ENCODE measurements at places on chromosomes 12 and 14. TPM values are rescaled to one million over a fixed set of nuclear protein-coding genes. Genes with fewer than 3 reads are reported as not detected.

DNA sequence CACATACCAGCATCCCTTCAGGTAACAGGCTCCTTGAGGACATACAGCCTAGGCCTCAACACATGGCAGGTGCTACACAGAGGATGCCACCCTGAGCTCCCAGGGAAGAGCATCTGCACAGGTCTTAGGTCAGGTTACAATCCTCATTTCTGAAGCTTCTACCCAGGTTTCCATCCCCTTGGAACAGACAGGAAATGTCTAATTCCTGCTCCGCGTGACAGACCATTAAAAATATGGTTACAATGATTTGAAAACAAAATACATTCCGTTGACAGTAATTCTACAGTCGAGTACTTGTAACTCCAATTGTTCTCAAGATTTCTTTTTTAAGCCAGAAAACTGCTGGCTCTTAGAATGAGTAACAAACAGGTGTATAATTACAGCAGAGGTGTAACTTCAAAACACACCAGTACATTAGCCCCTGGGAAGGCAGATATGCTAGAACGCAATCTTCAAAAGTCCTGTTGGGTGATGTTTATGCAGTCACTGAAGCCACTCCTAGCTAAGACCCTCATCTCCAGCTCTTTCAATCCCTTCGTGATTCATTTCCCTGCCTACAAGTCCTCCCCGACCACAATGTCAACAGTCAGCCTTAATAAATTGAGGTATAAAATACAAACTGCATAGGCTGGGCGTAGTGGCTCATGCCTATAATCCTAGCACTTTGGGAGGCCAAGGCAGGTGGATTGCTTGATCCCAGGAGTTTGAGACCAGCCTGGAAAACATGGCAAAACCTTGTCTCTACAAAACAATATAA lies 11.6 kb downstream of the SETD3 start:
- DNase-seq: no peak
- H3K4me1 ChIP-seq: peaks cover 47% of the 10 kb centered on the region
- no peak overlapping the region for H3K4me3 ChIP-seq
- no peaks in the 10 kb centered on the region for H3K27me3 ChIP-seq

DNA sequence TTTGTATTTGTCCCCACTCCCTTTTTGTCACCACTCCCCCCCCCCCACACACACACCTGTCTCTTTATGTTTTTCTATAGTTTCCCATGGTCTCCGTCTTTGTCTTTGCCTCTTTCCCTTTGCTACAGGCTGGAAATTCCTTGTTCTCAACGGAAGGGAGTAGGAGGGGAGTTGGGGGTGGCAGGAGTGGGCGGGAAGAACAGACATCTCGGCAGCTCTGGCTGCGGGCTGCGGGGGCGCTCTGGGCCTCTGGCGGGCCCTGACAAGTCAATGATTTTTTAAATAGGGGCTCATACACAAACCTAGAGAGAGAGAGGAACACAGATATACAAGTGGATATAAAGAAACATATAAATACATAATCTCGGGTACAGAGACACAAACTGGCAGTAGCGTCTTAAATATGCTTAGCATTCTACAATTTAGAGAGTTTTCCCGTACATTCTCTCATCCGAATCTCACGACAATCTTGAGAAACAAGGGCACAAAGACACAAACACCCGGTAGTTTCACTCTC lies 2.4 kb upstream of the NAB2 start:
- H3K4me3 ChIP-seq: peak overlapping the region; percentile 65
- peaks cover 14% of the 10 kb centered on the region for H3K4me1 ChIP-seq
- peak overlapping the region; percentile 99 for H3K27ac ChIP-seq
- peak; percentile 97 for DNase-seq

DNA sequence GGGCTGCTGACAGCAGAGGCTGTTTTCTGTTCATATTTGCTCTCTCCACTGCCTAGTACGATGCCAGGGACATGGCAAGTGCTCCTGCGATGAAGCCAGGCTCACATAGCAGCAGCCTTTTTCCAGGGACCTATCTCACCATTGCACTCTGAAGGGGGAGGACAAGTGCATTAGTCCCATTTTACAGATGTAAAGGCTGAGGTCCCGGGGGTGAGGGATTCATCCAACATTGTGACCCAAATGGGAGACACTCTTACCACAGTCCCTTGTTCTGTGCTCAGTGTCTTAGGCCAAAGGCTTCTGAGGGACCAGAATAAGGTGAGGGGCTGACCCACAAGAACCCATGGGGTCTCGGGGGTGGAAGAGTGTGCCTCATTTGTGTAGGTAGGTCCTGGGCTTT lies 21.6 kb upstream of the ESRRB start:
- H3K36me3 ChIP-seq: no peaks in the 10 kb centered on the region
- H3K27me3 ChIP-seq: no peaks in the 10 kb centered on the region

GRCh38 chr14:50821510-50822464 lies 9.2 kb downstream of the NIN start:
- no peak for DNase-seq
- H3K27ac ChIP-seq: no peak overlapping the region
- H3K27me3 ChIP-seq: no peaks in the 10 kb centered on the region
- no peak overlapping the region for H3K4me3 ChIP-seq

DNA sequence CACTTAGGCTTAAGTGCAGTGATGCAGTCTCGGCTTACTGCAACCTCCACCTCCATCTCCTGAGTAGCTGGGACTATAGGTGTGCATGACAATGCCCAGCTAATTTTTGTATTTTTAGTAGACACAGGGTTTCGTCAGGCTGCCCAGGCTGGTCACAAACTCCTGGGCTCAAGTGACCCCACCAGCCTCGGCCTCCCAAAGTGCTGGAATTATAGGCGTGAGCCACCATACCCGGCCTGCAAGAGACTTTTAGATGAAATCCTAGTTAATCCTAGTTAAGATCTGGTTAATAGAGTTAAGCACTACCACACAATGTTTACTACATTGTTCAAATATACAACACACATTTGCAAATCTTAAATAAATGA lies 196.5 kb upstream of the AMIGO2 start:
- no peak overlapping the region for H3K27ac ChIP-seq
- no peak overlapping the region for H3K4me3 ChIP-seq
- H3K27me3 ChIP-seq: no peaks in the 10 kb centered on the region
- no peak for DNase-seq

GRCh38 chr12:4710113-4710512 lies 10.1 kb upstream of the GALNT8 start:
- H3K4me1 ChIP-seq: no peaks in the 10 kb centered on the region
- DNase-seq: no peak
- no peak overlapping the region for H3K4me3 ChIP-seq
- no peaks in the 10 kb centered on the region for H3K27me3 ChIP-seq
- no peaks in the 10 kb centered on the region for H3K36me3 ChIP-seq

DNA sequence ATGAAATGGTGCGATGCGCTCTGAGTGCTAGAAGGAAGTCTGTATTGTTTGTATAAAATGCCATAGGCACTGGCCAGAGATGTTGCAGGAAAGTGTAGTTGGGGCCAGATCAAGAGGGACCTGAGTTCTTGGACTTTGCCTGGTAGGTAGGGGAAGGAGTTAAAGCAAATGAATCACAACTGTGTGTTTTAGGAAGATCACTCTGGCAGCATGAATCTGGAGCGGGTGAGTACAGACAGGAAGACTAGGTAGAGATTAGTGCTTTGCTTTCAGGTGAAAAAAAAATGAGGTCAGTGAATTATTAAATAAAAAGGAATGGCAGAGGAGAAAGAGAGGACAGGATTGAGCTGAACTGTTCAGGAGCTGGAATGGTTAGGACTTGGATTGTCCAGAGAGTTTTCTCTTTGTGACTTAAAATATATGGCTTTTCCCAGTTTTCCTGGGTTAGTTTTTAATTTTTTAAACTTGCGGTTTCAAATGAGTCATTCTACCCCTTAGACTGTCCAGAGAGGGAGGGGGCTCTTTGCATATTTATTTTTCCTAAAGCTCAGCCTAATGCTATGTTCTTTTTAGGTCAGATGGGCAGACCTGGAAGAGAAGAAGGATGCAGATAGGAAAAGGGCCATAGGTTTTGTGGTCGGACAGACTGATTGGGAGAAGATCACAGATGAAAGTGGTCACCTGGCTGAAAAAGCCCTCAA lies 41.1 kb downstream of the PROX2 start:
- H3K27me3 ChIP-seq: no peaks in the 10 kb centered on the region
- H3K4me1 ChIP-seq: peaks cover 15% of the 10 kb centered on the region
- peak overlapping the region; percentile 5 for H3K27ac ChIP-seq
- DNase-seq: no peak

DNA sequence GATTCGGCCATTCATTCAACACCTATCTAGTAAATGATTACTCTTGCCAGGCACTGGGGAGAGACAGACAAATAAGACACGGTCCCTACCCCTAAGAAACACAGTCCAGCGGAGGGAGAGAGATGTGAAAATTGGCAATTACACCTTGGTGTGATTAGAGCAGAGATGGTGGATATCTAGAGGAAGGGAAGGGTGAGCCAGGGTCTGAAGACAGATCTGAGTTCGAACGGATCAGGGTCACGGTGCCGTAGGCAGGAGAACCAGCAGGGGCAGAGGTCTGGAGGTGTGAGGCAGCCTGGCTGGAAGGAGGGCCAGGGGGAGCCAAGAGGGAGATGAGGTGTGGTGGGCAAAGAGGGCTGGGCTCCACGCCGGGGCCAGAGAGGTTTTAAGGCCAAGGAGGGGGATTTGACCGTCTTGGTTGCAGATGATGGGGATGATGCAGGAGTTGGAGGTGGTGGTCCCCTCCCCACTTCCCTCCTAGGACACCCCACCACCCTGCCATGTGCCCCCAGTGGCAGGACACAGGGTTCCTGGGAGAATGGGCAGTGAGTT lies 27.1 kb downstream of the FAM222A start:
- H3K36me3 ChIP-seq: no peaks in the 10 kb centered on the region
- no peak overlapping the region for H3K4me3 ChIP-seq
- H3K27ac ChIP-seq: no peak overlapping the region
- no peaks in the 10 kb centered on the region for H3K27me3 ChIP-seq

- H3K36me3 ChIP-seq: no peaks in the 10 kb centered on the region
- DNase-seq: peak; percentile 35
- no peaks in the 10 kb centered on the region for H3K27me3 ChIP-seq
- H3K4me3 ChIP-seq: no peak overlapping the region
These were observed 17.9 kb upstream of the PTGR2 start for GRCh38 chr14:73833530-73834260.

DNA sequence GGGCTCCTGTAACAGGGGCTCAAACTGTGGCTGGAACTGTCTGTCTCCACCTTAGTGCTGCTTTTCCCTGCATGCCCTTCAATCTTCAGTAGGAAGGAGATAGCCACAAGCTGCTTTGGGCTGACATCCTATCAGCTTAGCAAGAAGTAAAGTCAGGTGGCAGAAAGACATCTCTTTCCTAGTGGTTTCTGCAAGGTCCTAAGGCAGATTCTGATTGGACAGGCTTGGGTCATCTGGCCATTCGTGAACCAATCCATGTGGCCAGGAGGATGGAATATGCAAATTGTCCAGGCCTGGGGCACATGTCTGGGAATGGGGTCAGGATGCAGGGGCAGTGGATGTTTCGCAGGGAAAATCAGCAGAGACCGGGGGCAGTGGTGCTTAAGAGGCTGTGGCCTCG lies 5.2 kb downstream of the RITA1 start:
- H3K36me3 ChIP-seq: peaks cover 2% of the 10 kb centered on the region
- H3K27ac ChIP-seq: no peak overlapping the region
- H3K4me3 ChIP-seq: no peak overlapping the region
- H3K27me3 ChIP-seq: no peaks in the 10 kb centered on the region
- peaks cover 15% of the 10 kb centered on the region for H3K4me1 ChIP-seq
- no peak for DNase-seq

DNA sequence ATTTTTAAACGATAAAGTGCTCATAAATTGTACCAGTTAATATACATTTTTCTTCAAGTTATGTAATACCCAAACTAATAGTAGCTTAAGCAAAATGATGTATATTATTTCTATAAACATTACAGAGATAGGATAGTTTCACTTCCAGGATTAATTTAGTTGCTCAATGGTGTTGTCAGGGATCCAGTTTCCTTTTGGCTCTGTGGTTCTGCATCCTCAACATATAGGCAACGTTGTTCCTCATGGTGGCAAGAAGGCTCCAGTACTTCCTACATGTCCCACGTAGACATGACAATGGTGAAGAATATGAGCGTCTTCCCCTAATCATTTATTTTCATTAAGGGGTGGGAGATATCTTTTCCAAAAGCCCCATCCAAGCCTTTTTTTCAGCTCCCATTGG lies 60.7 kb upstream of the DCD start:
- H3K36me3 ChIP-seq: no peaks in the 10 kb centered on the region
- no peak overlapping the region for H3K4me3 ChIP-seq
- H3K4me1 ChIP-seq: no peaks in the 10 kb centered on the region
- DNase-seq: no peak

GRCh38 chr14:69231486-69231885 lies 28.5 kb upstream of the GALNT16 start:
- H3K27me3 ChIP-seq: no peaks in the 10 kb centered on the region
- H3K36me3 ChIP-seq: peaks cover 22% of the 10 kb centered on the region
- no peak overlapping the region for H3K27ac ChIP-seq
- H3K4me1 ChIP-seq: no peaks in the 10 kb centered on the region
- no peak overlapping the region for H3K4me3 ChIP-seq
- no peak for DNase-seq

GRCh38 chr12:99444859-99445316 lies 202.7 kb upstream of the GARIN6 start:
- no peaks in the 10 kb centered on the region for H3K36me3 ChIP-seq
- H3K27ac ChIP-seq: no peak overlapping the region

DNA sequence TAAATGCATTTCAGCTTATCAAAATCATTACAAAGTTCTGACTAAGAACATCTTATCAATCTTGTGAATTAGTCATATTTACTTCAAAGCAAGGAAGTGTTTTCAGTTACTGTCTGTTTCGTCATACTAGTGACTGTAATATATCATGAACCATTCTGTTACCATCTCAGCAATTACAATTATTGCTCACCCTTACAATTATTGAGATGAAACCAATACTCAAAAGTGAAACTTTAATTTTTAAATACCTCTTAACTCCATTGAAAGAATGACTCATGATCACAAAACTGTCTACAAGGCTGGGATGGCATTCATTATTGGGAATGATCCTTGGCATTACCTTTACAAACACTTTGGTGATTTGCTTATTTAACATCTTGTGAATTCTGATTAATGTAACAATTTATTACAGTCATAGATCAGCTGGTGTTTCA lies 90.3 kb downstream of the RPS6KA5 start:
- H3K27me3 ChIP-seq: no peaks in the 10 kb centered on the region
- DNase-seq: no peak
- no peak overlapping the region for H3K27ac ChIP-seq
- H3K4me1 ChIP-seq: no peaks in the 10 kb centered on the region
- H3K4me3 ChIP-seq: no peak overlapping the region
- no peaks in the 10 kb centered on the region for H3K36me3 ChIP-seq

- no peak overlapping the region for H3K27ac ChIP-seq
- DNase-seq: no peak
- H3K27me3 ChIP-seq: no peaks in the 10 kb centered on the region
These were observed 64.5 kb upstream of the VASH1 start for GRCh38 chr14:76696791-76697190.

Gene OR6C1
- total RNA-seq: not detected

Gene GPRC5D
- total RNA-seq: 0.25 TPM

Gene HECTD4
- 53.1 TPM for total RNA-seq

Gene PARP2
- 18.4 TPM for total RNA-seq

Gene CCDC177
- not detected for total RNA-seq

Gene HOXC9
- 16.5 TPM for total RNA-seq

Gene POTEM
- total RNA-seq: not detected

Gene RAB2B
- total RNA-seq: 22.7 TPM

Gene PDE3A
- 18.3 TPM for total RNA-seq

Gene TPPP2
- not detected for total RNA-seq

Gene AKAP3
- 2.7 TPM for total RNA-seq

All from kidney (tissue), 22 donors.